ENCODE measurements at places on chromosomes 6 and 20. TPM values are rescaled to one million over a fixed set of nuclear protein-coding genes. Genes with fewer than 3 reads are reported as not detected.

DNA sequence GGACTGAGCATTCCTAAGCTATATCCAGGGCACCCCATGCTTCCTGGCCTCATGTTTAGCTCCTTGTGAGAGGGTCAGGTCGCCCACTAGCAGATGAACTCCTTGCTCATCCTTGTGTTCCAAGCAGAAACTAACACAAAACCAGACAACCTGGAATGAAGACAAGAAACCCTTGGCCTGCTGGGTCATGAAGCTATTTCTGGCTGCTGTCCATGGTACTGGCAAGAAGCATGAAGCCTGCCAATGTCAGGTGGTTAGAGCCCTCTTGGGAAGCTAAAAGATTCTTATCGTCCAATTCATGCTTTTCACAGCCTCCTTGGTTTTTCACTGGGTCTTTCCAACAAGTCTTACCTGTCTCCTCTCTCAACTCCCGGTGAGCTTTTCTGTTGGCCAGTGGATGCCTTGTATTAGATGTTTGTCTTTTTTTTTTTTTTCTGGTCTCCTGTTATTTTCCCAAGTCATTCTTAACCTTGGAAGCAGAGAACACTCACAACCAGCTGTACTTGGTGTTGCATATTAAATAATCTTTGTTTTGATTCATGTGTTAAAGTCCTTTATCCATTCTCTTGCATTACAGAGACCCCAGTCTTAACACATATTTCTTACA, 180.3 kb downstream of the ANKRD60 start:
- no peaks in the 10 kb centered on the region for H3K27me3 ChIP-seq
- no peaks in the 10 kb centered on the region for H3K36me3 ChIP-seq
- H3K27ac ChIP-seq, result no peak overlapping the region
- no peaks in the 10 kb centered on the region for H3K4me1 ChIP-seq

PTPRT gene
- not detected for total RNA-seq

TP53TG5 gene
- not detected for total RNA-seq

PRICKLE4 gene
- not detected for total RNA-seq

SIRPA gene
- 0.66 TPM for total RNA-seq

GRCh38 chr6:77178821-77179220, 284.5 kb downstream of the HTR1B start:
- DNase-seq, result no peak
- no peaks in the 10 kb centered on the region for H3K27me3 ChIP-seq
- no peaks in the 10 kb centered on the region for H3K36me3 ChIP-seq
- no peak overlapping the region for H3K27ac ChIP-seq
- no peaks in the 10 kb centered on the region for H3K4me1 ChIP-seq
- no peak overlapping the region for H3K4me3 ChIP-seq

DNA sequence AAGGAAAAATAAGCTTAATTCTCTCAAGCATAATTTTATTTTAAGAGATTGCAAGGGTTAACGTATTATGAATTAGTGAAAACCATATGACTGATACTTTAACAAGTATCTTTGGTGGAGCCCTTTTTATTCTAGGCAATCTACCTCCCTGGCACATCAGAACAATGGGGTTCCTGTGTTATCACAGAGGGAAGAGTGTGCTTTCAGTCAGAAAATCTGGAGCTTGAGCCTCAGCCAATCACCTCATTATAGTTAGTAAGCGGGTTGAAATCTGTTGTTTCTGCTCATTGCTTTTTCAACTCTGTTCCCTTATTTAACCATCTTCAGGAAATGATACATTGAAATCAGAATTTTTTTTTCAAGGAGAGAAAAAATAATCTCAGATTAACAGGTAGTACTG, 391 bp downstream of the ADGRF1 start:
- H3K27me3 ChIP-seq, result no peaks in the 10 kb centered on the region
- DNase-seq, result no peak
- no peaks in the 10 kb centered on the region for H3K36me3 ChIP-seq
- H3K4me3 ChIP-seq, result no peak overlapping the region
- H3K4me1 ChIP-seq, result no peaks in the 10 kb centered on the region

DNA sequence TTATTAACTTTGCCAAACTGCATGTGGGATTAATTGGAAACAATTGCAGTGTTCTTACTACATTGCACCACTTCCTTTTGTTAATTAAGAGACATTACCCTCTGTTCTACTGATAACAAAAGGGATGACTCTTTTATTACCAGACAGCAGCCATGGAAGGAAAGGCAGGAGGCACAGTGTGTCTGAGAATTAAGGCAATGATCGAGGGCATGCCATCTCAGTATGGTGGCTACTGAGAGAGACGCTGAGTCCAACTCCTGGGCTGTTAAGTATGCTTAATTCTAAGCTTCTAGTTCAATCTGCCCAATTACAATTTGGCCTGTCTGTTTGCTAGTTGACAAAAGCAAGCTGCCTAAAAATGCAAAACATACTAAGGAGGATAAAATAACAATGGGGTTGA, 227.4 kb downstream of the PHACTR1 start:
- no peak overlapping the region for H3K27ac ChIP-seq
- no peak overlapping the region for H3K4me3 ChIP-seq
- DNase-seq, result no peak
- no peaks in the 10 kb centered on the region for H3K36me3 ChIP-seq

COMMD7 gene
- 35.6 TPM for total RNA-seq

GRCh38 chr6:35719830-35720733, 16.8 kb upstream of the ARMC12 start:
- H3K4me1 ChIP-seq, result peaks cover 56% of the 10 kb centered on the region
- DNase-seq, result no peak
- H3K27ac ChIP-seq, result peak overlapping the region; percentile 30
- H3K36me3 ChIP-seq, result no peaks in the 10 kb centered on the region

KIAA1755 gene
- total RNA-seq, result not detected

MOCS1 gene
- 0.77 TPM for total RNA-seq
